ENCODE measurements at places on chromosomes 5 and 9. TPM values are rescaled to one million over a fixed set of nuclear protein-coding genes. Genes with fewer than 3 reads are reported as not detected.
A peak's percentile ranks its signal among the peaks of the same experiment; 100 is the strongest.

NXNL2 gene
- not detected for total RNA-seq

TEX48 gene
- not detected for total RNA-seq

LCN9 gene
- total RNA-seq: not detected

RANBP3L gene
- 0.13 TPM for total RNA-seq

SLCO6A1 gene
- total RNA-seq: not detected

RNF183 gene
- not detected for total RNA-seq

C5 gene
- total RNA-seq: 3.5 TPM

SELENOP gene
- total RNA-seq: not detected

COQ4 gene
- total RNA-seq: 45.6 TPM

MELK gene
- 0.76 TPM for total RNA-seq

TMEM252 gene
- not detected for total RNA-seq

OGN gene
- total RNA-seq: not detected

DIRAS2 gene
- total RNA-seq: not detected

SPATA31D4 gene
- total RNA-seq: not detected

ISOC1 gene
- 9.9 TPM for total RNA-seq

DNA sequence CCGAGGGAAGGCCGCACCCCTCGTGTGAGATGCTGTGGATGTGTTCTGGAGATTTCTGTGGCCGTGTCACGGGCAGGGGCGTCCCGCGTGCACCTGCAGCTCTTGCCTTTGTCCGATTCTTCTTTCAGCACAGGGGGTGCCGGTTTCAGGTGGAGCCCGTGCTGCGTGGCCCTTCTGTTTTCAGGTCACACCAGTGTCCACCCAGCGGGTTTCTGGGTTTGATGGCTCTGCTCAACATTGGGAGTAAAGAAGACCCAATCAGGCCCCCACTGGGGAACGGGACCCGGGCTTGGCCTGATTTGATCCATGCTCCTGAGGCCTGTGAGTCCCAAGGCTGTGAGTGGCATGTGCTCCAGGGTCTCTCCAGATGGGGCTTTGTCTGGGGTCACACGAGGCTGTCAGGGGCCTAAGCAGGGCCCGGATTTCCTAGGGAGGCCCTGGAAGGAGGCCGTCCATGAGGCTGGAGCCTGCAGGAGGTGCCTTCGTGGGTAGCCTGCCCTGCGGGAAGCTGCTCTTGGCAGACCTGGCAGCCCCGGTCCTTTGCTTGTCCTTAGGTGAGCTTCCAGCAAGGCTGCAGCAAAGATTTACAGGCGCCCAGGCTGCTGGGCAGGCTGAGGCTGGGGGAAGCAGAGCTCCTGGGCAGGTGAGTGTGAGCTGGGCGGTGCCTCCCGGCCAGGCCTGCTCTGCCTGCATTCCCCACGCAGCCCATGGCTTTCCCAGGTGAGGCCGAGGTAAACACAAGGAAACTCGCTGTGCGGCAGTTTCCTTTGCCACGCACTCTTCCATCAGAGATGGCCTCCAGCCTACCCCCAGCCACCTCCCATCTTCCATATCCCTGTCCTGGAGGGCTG, 12.8 kb downstream of the MRPL36 start:
- H3K27ac ChIP-seq: no peak overlapping the region
- DNase-seq: no peak
- H3K27me3 ChIP-seq: peaks cover 17% of the 10 kb centered on the region
- no peaks in the 10 kb centered on the region for H3K36me3 ChIP-seq

- no peaks in the 10 kb centered on the region for H3K4me1 ChIP-seq
- DNase-seq: no peak
- H3K4me3 ChIP-seq: no peak overlapping the region
- no peak overlapping the region for H3K27ac ChIP-seq
These were observed 4.3 kb upstream of the C7 start for GRCh38 chr5:40904994-40905306.

DNA sequence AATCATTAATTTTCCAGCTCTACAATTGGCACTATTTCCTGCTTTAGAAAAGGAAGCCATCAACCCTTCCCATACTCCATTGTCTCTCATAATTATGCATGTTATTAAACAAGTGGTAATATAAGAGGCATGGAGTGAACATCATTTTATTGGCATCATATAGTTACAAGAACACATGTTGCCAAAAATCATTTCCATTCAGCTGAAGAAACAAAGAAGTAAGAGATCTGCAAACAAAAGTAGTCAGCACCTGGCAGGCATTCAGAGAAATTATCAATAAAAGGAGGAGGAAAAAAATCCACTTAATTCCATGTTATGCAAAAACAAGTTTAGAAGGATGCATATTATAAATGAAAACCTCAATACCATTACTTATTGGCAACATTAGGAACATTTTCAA, 1208.2 kb upstream of the C9orf72 start:
- no peaks in the 10 kb centered on the region for H3K36me3 ChIP-seq
- H3K4me1 ChIP-seq: no peaks in the 10 kb centered on the region
- H3K27me3 ChIP-seq: no peaks in the 10 kb centered on the region
- no peak for DNase-seq
- no peak overlapping the region for H3K27ac ChIP-seq

GRCh38 chr5:172630082-172630481, 11.0 kb upstream of the NEURL1B start:
- H3K4me3 ChIP-seq: no peak overlapping the region
- peaks cover 8% of the 10 kb centered on the region for H3K27me3 ChIP-seq
- H3K4me1 ChIP-seq: no peaks in the 10 kb centered on the region
- H3K36me3 ChIP-seq: no peaks in the 10 kb centered on the region
- no peak for DNase-seq

DNA sequence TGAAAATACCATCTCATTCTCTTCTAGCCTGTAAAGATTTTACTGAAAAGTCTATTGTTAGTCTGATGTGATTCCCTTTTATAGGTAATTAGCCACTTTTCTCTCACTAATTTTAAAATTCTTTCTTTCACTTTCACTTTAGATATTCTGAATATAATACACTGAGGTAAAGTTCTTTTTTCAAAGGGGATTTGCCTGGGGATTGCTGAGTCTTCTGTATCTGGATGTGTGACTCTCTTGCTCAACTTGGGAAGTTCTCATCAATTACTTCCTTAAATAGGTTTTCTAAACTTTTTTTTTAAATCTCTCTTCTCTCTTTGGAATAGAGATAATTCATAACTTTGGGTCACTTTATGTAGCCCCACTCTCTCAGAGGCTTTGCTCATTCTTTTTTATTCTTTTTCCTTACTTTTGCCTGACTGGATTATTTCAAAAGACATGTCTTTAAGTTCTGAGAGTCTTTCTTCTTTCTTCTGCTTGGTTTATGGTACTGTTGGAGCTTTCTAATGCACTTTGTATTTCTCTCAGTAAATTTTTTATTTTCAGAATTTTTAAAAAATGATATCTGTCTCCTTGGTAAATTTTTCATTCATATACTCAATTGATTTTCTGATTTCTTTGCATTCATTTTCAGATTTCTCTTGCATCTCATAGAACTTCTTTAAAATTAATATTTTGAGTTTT, 55.9 kb upstream of the IL12B start:
- H3K27ac ChIP-seq: no peak overlapping the region
- H3K36me3 ChIP-seq: peaks cover 26% of the 10 kb centered on the region
- no peak overlapping the region for H3K4me3 ChIP-seq

GRCh38 chr9:99253772-99254431, 31.8 kb downstream of the SEC61B start:
- H3K27me3 ChIP-seq: no peaks in the 10 kb centered on the region
- peak overlapping the region; percentile 59 for H3K4me3 ChIP-seq
- H3K4me1 ChIP-seq: peaks cover 49% of the 10 kb centered on the region
- peak overlapping the region; percentile 94 for H3K27ac ChIP-seq
- peak; percentile 73 for DNase-seq
- H3K36me3 ChIP-seq: no peaks in the 10 kb centered on the region

GRCh38 chr5:133942614-133943474, 25.6 kb downstream of the C5orf15 start:
- no peak for DNase-seq
- H3K27me3 ChIP-seq: no peaks in the 10 kb centered on the region
- H3K4me1 ChIP-seq: peaks cover 61% of the 10 kb centered on the region
- no peaks in the 10 kb centered on the region for H3K36me3 ChIP-seq
- H3K27ac ChIP-seq: no peak overlapping the region

GRCh38 chr9:76255781-76256455, 138.3 kb downstream of the RFK start:
- H3K36me3 ChIP-seq: no peaks in the 10 kb centered on the region
- H3K4me3 ChIP-seq: no peak overlapping the region
- H3K27me3 ChIP-seq: no peaks in the 10 kb centered on the region
- no peaks in the 10 kb centered on the region for H3K4me1 ChIP-seq

GRCh38 chr5:38107096-38107495, 151.3 kb upstream of the EGFLAM start:
- H3K27me3 ChIP-seq: peaks cover 3% of the 10 kb centered on the region
- DNase-seq: no peak
- H3K4me3 ChIP-seq: no peak overlapping the region
- H3K27ac ChIP-seq: no peak overlapping the region
- no peaks in the 10 kb centered on the region for H3K36me3 ChIP-seq

DNA sequence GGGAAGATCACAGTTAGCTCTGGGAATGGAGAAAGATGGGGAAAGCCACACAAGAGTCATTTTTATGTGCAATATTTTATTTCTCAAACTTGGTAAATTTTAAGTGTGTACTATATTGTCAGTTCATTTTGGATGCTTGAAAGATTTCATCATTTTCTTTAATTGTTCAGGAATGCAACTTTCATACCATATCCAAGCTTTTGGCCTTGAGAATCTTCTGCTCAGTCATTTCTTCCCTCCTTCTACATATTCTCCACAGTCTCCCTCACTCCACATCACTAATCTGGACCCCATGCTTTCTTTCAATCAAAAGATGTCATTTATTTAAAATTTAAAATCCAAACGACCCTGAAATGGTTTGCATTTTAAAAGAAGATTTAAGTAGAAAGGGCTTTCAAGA, 135.4 kb downstream of the FAM114A2 start:
- H3K36me3 ChIP-seq: no peaks in the 10 kb centered on the region
- no peaks in the 10 kb centered on the region for H3K4me1 ChIP-seq
- DNase-seq: no peak

- no peak overlapping the region for H3K27ac ChIP-seq
- H3K4me1 ChIP-seq: no peaks in the 10 kb centered on the region
- H3K27me3 ChIP-seq: no peaks in the 10 kb centered on the region
- H3K4me3 ChIP-seq: no peak overlapping the region
These were observed 467.3 kb upstream of the FTMT start for GRCh38 chr5:121384359-121384758.

DNA sequence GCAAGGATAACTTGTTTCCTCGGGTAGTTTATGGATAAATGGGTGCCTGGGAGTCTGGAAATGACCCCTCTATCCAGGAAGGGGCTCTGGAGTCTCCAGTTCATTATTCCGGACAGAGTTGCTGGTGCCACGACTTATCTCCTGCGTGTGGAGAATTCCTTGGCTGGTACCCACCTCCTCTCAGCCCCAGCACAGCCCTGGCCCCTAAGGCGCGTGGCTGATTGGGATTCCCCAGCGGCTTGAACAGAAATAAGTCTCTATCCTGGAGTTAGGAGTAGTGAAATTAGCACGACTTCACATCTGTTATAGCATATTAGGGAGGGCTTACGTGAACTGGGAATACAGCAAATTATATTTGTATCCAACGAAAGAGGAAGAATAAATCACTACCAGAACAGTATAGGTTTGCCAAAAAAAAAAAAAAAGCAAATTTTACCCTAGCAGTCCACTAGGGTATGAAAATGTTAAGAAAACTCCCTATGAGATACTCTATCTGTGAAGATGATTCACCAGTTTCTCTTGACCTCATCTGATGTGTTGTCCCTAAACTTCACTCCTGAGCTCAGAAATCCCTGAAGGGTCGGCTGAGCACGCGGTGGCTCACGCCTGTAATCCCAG, 172.5 kb upstream of the OTULINL start:
- H3K4me3 ChIP-seq: no peak overlapping the region
- DNase-seq: no peak

- no peaks in the 10 kb centered on the region for H3K27me3 ChIP-seq
- no peak overlapping the region for H3K4me3 ChIP-seq
- H3K4me1 ChIP-seq: no peaks in the 10 kb centered on the region
- no peak overlapping the region for H3K27ac ChIP-seq
These were observed 117.5 kb upstream of the MTAP start for GRCh38 chr9:21684831-21685362.

DNA sequence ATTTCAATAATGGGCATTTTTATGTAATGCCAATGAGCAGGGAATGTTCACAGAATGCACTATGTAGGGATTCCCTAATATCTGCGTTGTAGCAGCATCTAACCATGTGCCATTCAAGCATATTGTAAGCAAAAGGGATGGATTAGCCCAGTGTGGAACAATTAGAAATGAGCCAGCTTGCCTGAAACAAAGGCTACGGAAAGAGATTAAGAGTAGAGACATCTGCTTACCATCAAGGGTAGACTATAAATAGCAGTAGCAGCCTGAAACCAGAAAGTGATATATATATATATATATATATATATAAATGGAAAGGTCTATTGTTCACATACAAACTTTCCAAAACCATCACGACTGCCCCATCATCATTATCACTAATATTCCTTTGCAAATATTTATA, 31.9 kb upstream of the CEP120 start:
- no peak overlapping the region for H3K27ac ChIP-seq
- H3K27me3 ChIP-seq: peaks cover 2% of the 10 kb centered on the region
- H3K36me3 ChIP-seq: no peaks in the 10 kb centered on the region
- peaks cover 6% of the 10 kb centered on the region for H3K4me1 ChIP-seq

DNA sequence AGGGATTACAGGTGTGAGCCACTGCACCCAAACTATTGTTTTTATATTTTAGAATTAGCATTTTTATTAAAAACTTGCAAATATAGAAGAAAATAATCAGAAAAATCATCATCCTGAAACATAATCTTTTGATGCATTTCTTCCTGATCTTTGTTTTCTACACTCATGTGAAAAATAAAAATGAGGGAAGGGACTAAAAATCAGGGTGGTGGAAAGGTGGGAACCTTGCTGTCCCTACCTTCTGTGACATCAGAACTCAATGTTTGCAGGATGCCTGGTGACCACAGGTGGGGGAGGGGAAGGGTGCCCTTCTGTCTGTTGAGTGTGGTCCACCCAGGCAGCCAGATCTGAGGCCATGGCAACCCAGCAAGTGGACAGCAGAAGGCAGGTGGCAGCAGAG, at the start of gene SMIM23:
TSS of gene SMIM23 (plus strand) at position 301 of the 400 bp plus-strand sequence. CDS start at position 356, 55 bp downstream.
- H3K4me1 ChIP-seq: no peaks in the 10 kb centered on the region
- no peak for DNase-seq
- peaks cover 4% of the 10 kb centered on the region for H3K27me3 ChIP-seq

GRCh38 chr9:85871008-85871407, 69.9 kb upstream of the NAA35 start:
- DNase-seq: no peak
- H3K4me3 ChIP-seq: no peak overlapping the region
- H3K27ac ChIP-seq: no peak overlapping the region
- peaks cover 4% of the 10 kb centered on the region for H3K4me1 ChIP-seq
- H3K27me3 ChIP-seq: no peaks in the 10 kb centered on the region

- H3K4me3 ChIP-seq: no peak overlapping the region
- no peaks in the 10 kb centered on the region for H3K36me3 ChIP-seq
- peaks cover 17% of the 10 kb centered on the region for H3K27me3 ChIP-seq
- peaks cover 13% of the 10 kb centered on the region for H3K4me1 ChIP-seq
- DNase-seq: no peak
These were observed 43.2 kb downstream of the DAB2IP start for GRCh38 chr9:121694600-121694999.

- DNase-seq: no peak
- peaks cover 14% of the 10 kb centered on the region for H3K4me1 ChIP-seq
- H3K4me3 ChIP-seq: no peak overlapping the region
- H3K27ac ChIP-seq: no peak overlapping the region
- peaks cover 42% of the 10 kb centered on the region for H3K36me3 ChIP-seq
- no peaks in the 10 kb centered on the region for H3K27me3 ChIP-seq
These were observed 6.4 kb downstream of the ISCA1 start for GRCh38 chr9:86275962-86276361.

GRCh38 chr9:77997611-77998284, 33.9 kb downstream of the GNAQ start:
- no peaks in the 10 kb centered on the region for H3K36me3 ChIP-seq
- no peak overlapping the region for H3K4me3 ChIP-seq
- H3K27me3 ChIP-seq: peaks cover 28% of the 10 kb centered on the region

All from activated B cell treated with CpG ODN at 0.5 μM for 24 hours (primary cell).